Stimulated activated CD8-positive, alpha-beta memory T cell treated with anti-CD3 and anti-CD28 coated beads, Interleukin-7, amount 100 ng/mL, for 48 hours (primary cell): ENCODE measurements at places on chromosomes 3 and 15.

- DNase-seq = no peak
Measured at GRCh38 chr3:175777495-175777894, 918.4 kb downstream of the NAALADL2 start.

DNA sequence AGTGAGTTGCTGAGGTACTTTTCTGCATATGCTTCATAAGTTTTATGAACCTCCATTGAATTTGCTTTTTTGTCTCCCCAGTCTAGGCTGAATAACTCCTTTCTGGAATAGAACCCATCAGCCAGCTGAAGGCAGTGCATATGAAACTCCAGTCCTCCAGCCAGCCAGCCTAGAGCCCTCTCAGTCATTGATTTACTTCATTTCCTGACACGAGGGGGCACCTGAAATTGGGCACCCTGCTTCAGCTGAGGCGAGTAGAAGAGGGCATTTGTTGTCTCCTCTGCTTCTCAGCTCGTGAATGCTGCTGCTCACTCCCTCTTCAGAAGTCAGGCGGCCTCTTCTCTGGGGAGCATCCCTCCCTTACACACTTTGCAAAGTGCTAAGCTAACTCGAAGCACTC is 32.5 kb downstream of the CHST2 start:
- no peak for DNase-seq

DNA sequence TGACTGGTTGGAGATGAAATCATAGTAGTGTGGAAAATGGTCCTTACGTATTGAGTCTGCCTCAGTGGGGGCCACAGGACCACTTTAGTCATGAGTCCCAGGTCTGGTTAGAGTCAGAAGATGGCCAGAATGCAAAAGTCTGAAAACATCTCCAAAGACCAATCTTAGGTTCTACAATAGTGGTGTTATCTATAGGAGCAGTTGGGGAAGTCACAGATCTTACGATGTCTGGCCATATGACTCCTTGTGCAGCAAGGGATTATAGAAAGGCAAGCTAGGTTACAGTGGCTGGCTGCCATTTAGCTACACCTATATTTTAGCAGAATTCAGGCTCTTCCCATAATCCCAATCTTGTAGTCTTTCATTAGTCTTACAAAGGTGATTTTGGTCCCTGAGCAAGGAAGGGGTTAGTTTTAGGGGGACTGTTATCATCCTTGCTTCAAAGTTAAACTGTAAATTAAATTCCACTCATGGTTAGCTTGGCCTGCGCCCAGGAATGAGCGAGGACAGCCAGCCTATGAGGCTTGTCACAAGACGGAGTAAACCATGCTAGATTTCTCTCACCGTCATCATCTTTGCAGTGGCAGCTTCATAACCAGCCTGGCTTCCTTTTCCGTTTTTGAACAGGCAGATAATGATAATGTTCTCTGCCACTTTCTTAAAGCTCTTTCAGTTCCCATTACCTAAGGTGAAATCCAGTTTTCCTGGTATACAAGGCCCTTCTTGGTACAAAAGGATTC is 134.1 kb downstream of the VPS8 start:
- DNase-seq = no peak

DNA sequence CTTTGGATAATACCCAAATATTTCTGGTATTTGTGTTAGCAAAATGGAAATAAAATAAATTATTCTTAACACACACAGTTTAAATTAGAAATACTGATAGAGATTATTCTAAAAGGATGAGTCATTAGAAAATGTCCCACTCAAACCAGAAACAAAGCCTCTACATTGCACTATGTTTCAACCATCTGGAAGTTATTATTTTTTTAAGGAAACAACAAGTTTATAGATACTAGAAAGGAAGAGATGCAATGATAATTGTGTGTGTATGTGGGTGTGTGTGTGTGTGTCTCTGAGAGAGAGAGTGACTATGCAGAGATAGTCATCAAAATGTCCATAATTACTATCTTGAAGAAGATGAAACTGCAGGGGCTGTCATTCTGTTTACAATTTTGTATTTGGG is 1340.5 kb downstream of the ROBO1 start:
- no peak for DNase-seq

- DNase-seq = no peak
Measured at GRCh38 chr3:71523628-71524027, 59.9 kb downstream of the FOXP1 start.

DNA sequence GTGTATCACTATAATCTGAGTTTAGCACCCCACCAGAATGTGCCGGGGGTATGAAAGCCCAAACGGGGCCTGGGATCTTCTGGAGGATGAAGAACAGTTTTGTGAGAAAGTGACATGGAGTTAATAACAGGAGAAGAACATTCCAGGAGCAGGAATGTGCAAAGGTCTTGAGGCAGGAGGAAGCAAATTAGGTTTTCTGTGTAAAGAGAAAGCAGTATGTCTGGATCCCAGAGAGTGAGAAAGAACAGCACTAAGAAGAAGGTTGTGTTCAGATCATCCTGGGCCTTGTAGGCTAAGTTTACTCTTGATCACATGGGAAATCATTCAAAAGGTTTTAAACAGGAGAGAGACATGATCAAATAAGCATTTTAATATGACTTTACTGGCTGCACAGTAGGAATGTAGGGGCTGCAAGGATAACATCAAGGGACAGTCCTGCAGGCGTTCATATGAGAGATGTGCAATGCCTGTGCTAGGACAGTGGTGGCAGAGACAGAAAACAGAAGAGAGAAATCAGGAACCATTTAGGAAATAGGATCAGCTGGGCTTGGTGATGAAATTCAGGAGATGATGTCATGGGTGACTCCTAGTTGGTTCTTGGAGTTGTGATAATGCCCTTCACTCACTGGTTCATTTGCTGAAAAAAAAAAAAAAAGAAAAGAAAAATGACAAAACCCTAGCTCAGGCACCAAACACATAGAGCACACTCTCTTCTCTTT is 113.5 kb downstream of the TNIK start:
- DNase-seq = no peak

- no peak for DNase-seq
Measured at GRCh38 chr15:59180945-59181600, 25.6 kb upstream of the LDHAL6B start.

DNA sequence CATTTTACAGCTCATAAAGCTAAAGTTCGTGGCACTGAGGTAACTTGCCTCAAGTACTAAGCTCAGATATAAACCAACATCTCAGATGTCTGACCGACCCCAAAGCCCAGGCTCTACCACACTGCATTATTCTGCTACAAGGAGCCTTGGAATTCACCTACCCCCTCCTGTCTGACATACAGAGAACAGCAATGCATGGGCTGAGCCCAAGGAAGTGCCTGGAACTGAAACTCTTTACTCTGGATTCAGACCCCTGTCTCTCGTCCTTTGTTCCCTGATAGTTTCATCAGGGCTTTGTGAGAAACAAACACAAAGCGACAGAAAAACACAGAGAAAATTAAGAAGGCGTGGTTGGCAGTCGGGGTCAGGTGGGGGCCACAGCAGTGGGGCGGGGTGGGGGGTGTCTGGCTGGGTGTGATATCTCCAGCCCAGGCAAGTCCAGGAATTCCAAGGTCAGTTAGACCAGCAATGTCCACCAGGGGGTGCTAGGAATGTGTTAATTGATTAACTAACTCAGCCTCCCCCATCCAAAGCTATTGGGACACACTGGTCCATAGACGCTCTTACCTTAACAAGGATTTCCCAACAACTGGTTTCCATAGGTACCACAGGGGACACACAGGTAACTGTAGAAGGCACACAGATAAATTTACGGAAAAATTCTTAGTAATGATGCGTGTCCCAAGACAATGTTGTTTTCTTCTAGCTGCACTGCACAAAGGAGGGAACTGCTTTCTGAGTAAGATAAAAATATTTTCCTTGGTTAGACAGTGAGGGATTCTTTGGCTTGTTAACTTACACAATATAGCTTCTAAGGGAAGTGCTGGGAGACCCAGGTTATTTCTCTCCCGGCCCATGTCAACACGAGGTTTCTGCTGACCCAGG is 18.8 kb upstream of the SSUH2 start:
- no peak for DNase-seq

DNA sequence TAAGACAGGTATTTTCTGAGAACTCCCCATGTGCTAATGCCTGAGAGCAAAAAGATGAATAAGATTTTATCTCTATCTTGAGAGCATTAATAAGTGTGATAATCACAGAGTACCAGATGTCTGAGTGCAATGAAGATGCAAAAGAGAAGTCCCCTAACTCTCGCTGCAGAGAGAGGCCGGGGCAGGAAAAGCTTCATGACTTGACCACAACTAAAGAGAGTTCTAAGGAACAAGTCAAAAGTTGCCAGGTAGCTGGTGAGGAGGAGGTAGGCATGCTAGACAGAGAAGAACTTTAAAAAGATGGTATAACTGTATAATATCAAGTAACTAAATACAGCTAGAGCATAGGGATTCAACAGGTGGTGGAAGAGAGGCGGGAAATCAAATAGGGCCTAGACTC is 28.8 kb downstream of the MTMR10 start:
- DNase-seq = no peak

GRCh38 chr3:17554078-17554477 is 188.4 kb downstream of the TBC1D5 start:
- no peak for DNase-seq

DNA sequence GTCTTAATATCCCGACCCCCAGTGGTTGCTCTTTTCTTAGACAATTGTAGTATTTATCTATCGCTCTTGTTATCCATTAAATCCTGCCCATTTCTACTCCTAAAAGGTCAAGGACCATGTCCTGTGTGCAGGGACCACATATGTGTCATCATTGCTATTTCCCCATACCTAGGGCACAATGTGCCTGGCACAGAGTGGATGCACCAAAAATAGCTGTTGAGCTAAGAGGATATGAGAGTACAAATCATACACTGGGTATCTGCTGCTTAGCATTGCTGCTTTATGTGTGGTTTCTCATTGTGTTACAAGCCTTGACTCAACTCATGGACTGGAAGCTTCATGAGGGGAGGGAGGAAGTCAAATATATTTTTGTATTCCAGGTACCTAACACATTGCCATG is 3.4 kb upstream of the MITF start:
- DNase-seq = no peak

DNA sequence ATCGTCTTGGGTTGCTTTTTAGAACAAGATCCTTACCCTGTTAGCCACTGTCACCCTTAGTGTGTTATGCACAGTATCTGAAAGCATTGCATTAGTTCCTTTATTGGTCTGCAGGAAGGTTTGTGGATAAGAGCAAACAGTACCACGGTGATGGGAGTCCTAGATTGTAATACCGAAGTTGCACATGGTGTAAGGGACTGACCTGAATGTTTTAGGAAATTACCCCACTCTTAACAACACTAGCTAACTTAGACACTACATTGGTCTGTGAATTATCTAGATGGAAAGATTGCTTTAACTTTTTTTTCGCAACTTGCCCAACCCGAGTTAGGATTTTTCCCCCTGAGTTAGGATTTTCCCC is 1.3 kb downstream of the STT3B start:
- DNase-seq = no peak

GRCh38 chr3:13219902-13220296 is 146.7 kb upstream of the IQSEC1 start:
- DNase-seq = no peak

- no peak for DNase-seq
Measured at GRCh38 chr3:69698728-69699127, 40.5 kb upstream of the MITF start.

- DNase-seq = no peak
Measured at GRCh38 chr3:24225385-24225950, 269.2 kb downstream of the THRB start.

DNA sequence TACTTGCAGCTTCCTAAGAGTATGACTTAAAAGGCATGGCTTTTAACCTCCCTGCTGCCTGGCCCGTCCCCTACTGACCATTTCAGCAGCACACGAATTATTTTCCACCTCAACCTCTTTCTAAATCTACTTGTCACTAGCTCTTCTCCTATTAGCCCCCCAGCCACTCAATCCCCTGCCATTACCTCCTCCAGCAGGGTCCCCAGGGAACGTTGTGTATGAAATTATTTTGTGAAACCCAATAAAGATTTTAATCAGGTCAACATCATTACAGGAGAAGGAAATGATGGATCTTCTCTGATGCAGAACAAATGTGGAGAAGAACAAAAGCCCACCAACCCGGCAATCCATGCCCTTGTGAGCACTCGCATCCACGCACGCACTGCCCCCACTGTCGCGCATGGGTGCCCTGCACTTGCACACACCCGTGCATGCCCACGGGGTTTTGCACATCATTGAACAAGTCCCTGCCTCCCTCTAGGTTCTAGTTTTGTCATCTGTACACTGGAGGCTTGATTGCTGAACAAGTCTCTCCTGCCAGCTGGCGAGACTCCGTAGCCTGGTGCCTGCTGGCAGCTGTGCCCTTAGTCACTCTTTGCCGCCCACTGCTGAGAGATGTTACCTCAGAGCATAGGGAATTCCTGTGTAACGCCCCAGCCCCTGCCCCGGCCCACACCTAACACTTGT is 51.6 kb downstream of the LINGO1 start:
- DNase-seq = no peak

- no peak for DNase-seq
Measured at GRCh38 chr3:87367736-87368135, 91.4 kb upstream of the POU1F1 start.

GRCh38 chr3:71461114-71461513 is 122.4 kb downstream of the FOXP1 start:
- DNase-seq = no peak

DNA sequence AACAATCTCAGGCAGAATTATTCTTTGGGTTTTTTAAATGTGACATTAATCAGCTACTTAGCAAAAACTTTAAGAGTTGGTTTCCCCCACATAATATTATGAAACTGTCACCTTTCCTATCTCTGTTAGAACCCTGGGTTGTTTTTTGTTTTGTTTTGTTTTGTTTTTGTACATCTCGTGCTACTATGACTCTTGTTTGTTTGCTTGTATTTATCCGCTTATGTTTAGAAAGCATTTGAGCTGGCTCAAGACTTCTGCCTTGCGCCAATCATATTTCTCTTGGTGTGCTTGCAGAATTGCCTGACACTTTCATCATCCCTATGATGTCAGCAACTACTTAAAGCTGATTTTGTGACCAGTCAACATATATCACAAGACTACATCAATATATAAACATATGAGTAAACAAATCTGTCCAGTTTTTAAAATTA is 116.9 kb downstream of the DCLK3 start:
- no peak for DNase-seq

- no peak for DNase-seq
Measured at GRCh38 chr15:53130943-53131342, 340.8 kb upstream of the ONECUT1 start.

GRCh38 chr15:40011303-40011702 is 27.7 kb downstream of the SRP14 start:
- no peak for DNase-seq

- DNase-seq = no peak
Measured at GRCh38 chr15:85494048-85494777, 113.8 kb downstream of the AKAP13 start.
